Thymus (tissue), 14 donors: ENCODE measurements at places on chromosomes 1 and 21.

- H3K4me1 ChIP-seq: no peaks in the 10 kb centered on the region
- no peak for DNase-seq
- no peaks in the 10 kb centered on the region for H3K36me3 ChIP-seq
- no peak overlapping the region for H3K27ac ChIP-seq
- no peak overlapping the region for H3K4me3 ChIP-seq
Measured at GRCh38 chr21:35873441-35873840, 186.9 kb downstream of the SETD4 start.

GRCh38 chr1:55848906-55849305, 633.7 kb upstream of the USP24 start:
- no peaks in the 10 kb centered on the region for H3K36me3 ChIP-seq
- H3K27ac ChIP-seq: no peak overlapping the region
- H3K4me1 ChIP-seq: no peaks in the 10 kb centered on the region
- no peak for DNase-seq
- no peak overlapping the region for H3K4me3 ChIP-seq
- H3K27me3 ChIP-seq: no peaks in the 10 kb centered on the region

DNA sequence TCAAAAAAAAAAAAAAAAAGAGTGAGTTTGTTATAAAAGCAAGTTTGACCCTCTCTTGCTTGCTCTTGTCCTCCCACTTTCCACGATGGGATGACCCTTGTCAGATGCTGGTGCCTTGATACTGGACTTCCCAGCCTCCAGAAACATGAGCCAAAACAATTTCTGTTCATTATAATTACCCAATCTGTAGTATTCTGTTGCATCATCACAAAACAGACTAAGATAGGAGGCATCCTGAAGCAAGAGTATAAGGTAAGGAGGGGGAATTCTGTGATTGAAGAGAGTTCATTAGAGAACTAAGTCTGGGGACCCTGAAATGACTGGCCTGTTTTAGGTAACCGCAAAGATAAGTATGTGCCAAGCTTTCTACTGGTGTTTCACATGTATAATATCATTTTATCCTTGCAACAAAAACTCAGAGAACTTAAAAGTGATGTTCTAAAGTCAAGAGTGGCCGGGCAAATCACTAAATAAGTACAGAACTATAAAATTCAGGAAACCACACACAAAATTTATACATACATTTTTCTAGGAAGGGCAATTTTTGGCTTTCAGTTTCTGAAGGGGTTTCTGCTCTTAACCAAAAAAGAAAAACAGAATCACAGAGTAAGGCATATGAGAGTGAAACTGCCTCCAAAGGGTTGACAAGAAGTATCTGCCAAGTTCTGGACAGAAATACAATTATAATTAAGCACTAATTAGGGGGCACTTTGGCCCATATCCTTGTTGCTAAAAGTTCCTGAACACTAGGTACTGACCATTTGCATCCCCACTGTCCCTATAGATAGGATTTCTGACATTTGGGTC, 14.0 kb downstream of the DNALI1 start:
- no peaks in the 10 kb centered on the region for H3K27me3 ChIP-seq
- H3K27ac ChIP-seq: no peak overlapping the region
- H3K4me1 ChIP-seq: no peaks in the 10 kb centered on the region
- DNase-seq: no peak
- H3K4me3 ChIP-seq: no peak overlapping the region

GRCh38 chr1:172559572-172560210, 26.7 kb downstream of the SUCO start:
- no peaks in the 10 kb centered on the region for H3K27me3 ChIP-seq
- peaks cover 44% of the 10 kb centered on the region for H3K36me3 ChIP-seq
- H3K4me1 ChIP-seq: no peaks in the 10 kb centered on the region

DNA sequence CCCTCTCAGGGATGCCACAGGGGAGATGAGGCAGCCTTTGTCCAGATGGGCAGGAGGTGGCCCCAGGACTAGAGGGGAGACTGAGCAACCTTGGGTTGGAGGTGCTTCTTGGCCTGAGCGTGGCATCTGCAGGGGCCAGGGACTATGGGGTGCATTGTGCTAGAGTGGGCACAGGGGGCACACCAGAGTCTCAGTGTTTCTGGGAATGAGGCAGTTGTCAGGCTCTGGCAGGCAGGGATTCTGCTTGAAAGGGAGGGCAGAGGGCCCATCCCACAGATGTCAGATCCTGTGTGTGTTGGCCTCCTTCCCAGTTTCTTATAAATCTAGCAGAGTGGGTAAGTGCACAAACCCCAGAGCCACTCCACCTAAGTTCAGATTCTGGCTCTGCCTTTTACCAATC, 13.7 kb downstream of the LGR6 start:
- DNase-seq: no peak
- no peaks in the 10 kb centered on the region for H3K36me3 ChIP-seq
- H3K4me1 ChIP-seq: no peaks in the 10 kb centered on the region

- DNase-seq: no peak
Measured at GRCh38 chr1:172351754-172352161, 68.7 kb upstream of the C1orf105 start.

GRCh38 chr1:242568666-242569065, 44.2 kb upstream of the PLD5 start:
- no peak overlapping the region for H3K27ac ChIP-seq
- DNase-seq: no peak
- H3K27me3 ChIP-seq: no peaks in the 10 kb centered on the region
- H3K4me1 ChIP-seq: no peaks in the 10 kb centered on the region
- no peaks in the 10 kb centered on the region for H3K36me3 ChIP-seq
- no peak overlapping the region for H3K4me3 ChIP-seq

GRCh38 chr1:50719126-50719525, 240.9 kb downstream of the FAF1 start:
- DNase-seq: no peak
- H3K36me3 ChIP-seq: peaks cover 6% of the 10 kb centered on the region
- no peak overlapping the region for H3K4me3 ChIP-seq
- no peaks in the 10 kb centered on the region for H3K4me1 ChIP-seq

- H3K36me3 ChIP-seq: no peaks in the 10 kb centered on the region
- no peak overlapping the region for H3K27ac ChIP-seq
- no peaks in the 10 kb centered on the region for H3K27me3 ChIP-seq
- DNase-seq: no peak
- H3K4me3 ChIP-seq: no peak overlapping the region
Measured at GRCh38 chr1:164765557-164765956, 206.6 kb downstream of the PBX1 start.

GRCh38 chr1:204286315-204286714, 72.5 kb upstream of the GOLT1A start:
- H3K27ac ChIP-seq: peak overlapping the region; percentile 55
- no peak overlapping the region for H3K4me3 ChIP-seq
- peaks cover 4% of the 10 kb centered on the region for H3K27me3 ChIP-seq
- no peaks in the 10 kb centered on the region for H3K36me3 ChIP-seq
- H3K4me1 ChIP-seq: peaks cover 10% of the 10 kb centered on the region
- no peak for DNase-seq

GRCh38 chr1:45658171-45658570, 28.2 kb downstream of the GPBP1L1 start:
- H3K27ac ChIP-seq: no peak overlapping the region
- no peaks in the 10 kb centered on the region for H3K27me3 ChIP-seq
- no peak overlapping the region for H3K4me3 ChIP-seq
- H3K4me1 ChIP-seq: no peaks in the 10 kb centered on the region

GRCh38 chr1:161791904-161792655, 26.0 kb downstream of the ATF6 start:
- no peak for DNase-seq
- H3K36me3 ChIP-seq: peaks cover 43% of the 10 kb centered on the region
- no peak overlapping the region for H3K27ac ChIP-seq
- no peaks in the 10 kb centered on the region for H3K27me3 ChIP-seq
- H3K4me3 ChIP-seq: no peak overlapping the region

GRCh38 chr1:53334781-53335180, 6.9 kb upstream of the LRP8 start:
- DNase-seq: no peak
- H3K36me3 ChIP-seq: no peaks in the 10 kb centered on the region
- no peaks in the 10 kb centered on the region for H3K27me3 ChIP-seq
- H3K4me3 ChIP-seq: no peak overlapping the region

DNA sequence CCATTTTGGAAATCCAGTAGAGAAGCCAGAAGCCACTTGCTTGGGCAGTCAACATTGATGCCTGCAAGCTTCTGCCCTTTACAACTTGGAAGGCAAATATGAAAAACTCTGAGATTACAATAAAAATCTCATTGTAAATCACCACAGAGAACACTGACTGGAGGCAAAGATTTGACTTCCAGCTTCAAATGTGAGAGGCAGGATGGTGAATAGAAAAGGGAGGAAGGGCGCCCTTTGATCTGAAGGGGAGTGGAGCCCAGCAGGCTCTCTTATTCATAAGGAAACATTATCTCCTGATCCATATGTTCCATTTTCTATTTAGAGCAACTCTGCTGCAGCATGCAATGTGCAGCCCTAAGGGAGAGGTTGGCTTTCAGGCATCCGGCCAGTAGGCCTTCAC, 348.3 kb downstream of the AJAP1 start:
- H3K27me3 ChIP-seq: no peaks in the 10 kb centered on the region
- no peaks in the 10 kb centered on the region for H3K4me1 ChIP-seq
- DNase-seq: no peak
- H3K27ac ChIP-seq: no peak overlapping the region
- no peaks in the 10 kb centered on the region for H3K36me3 ChIP-seq

DNA sequence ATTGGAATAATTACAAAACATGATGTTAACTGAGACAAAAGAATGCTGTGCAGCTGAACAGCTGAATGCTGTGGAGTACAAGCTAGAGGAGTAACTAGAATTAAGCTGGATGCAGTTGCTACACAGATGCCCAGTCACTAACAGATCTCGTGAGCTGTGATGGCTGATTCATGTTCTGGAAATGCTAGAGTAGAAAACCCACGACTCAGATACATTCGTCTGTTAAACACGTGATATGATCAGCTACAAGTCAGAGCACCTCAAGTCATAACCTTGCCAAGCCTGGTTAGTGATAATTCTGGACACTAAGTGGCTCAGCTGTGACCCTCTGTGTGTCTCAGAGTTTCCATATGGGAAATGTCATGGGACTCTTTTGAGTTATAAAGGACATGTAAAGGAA, 89.7 kb upstream of the ESRRG start:
- no peak overlapping the region for H3K4me3 ChIP-seq
- H3K4me1 ChIP-seq: peaks cover 3% of the 10 kb centered on the region
- H3K27me3 ChIP-seq: no peaks in the 10 kb centered on the region
- no peak for DNase-seq

DNA sequence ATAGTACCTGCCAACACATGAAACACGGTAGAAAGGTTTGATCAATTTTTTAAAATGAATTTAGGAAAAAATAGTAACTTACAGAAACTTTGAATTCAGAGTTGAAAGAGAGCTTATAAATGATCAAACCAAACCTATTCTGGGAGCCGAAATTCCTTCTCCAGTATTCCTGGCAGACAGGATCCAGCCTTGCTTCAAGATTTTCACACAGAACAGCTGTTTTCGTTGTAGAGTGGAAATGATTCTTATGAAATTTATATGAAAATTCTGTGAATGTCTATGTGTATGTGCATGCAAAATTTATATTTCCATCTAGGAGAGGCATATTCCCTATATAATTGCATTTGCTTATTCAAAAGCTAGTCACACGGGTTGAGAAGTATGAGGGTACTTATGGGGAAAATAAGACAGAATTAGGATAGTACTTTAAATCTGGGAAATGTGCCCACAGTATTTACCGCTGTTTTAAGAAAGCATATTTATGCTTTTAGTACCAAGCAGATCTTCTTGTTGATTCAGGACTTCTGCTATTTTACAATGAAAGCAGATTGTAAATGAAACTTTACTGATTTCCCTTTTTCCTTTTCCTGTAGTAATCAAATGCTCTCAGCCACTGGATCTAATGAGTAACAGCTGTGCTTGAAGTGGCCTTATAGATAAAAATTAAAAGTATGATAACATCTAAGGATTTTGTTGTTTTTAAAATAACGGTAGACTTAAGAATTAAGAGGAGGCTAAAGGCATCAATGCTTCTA, 30.4 kb downstream of the PRRX1 start:
- H3K4me3 ChIP-seq: no peak overlapping the region
- no peaks in the 10 kb centered on the region for H3K36me3 ChIP-seq
- no peaks in the 10 kb centered on the region for H3K4me1 ChIP-seq

- no peak overlapping the region for H3K4me3 ChIP-seq
- no peaks in the 10 kb centered on the region for H3K27me3 ChIP-seq
- peak; percentile 26 for DNase-seq
- H3K27ac ChIP-seq: peak overlapping the region; percentile 54
Measured at GRCh38 chr1:91804546-91805023, 81.4 kb downstream of the TGFBR3 start.

GRCh38 chr1:1593834-1594601, 5.9 kb downstream of the FNDC10 start:
- peaks cover 55% of the 10 kb centered on the region for H3K27me3 ChIP-seq
- no peak overlapping the region for H3K4me3 ChIP-seq
- no peaks in the 10 kb centered on the region for H3K4me1 ChIP-seq
- no peak overlapping the region for H3K27ac ChIP-seq
- H3K36me3 ChIP-seq: no peaks in the 10 kb centered on the region

DNA sequence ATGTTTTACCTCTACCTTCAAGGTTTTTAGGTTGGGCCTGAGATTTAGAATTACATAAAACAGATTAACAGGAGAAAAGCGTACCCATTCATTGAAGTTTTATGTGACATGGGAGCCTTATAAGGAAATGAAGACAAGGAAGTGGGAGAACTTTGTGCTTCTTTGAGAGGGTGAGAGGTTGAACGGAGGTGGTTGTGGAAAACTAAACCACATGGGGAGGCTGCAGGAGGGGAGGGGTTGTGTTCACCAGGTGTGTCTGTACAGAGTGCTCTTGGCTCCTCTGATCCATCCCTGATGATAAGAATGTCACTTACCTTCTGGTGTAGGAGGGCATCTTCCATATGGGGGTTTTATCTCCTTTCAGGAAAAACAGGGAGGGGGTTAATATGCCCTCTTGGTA, 2.7 kb downstream of the SLX9 start:
- H3K27me3 ChIP-seq: no peaks in the 10 kb centered on the region
- no peak overlapping the region for H3K4me3 ChIP-seq
- H3K4me1 ChIP-seq: peaks cover 40% of the 10 kb centered on the region
- peaks cover 40% of the 10 kb centered on the region for H3K36me3 ChIP-seq

DNA sequence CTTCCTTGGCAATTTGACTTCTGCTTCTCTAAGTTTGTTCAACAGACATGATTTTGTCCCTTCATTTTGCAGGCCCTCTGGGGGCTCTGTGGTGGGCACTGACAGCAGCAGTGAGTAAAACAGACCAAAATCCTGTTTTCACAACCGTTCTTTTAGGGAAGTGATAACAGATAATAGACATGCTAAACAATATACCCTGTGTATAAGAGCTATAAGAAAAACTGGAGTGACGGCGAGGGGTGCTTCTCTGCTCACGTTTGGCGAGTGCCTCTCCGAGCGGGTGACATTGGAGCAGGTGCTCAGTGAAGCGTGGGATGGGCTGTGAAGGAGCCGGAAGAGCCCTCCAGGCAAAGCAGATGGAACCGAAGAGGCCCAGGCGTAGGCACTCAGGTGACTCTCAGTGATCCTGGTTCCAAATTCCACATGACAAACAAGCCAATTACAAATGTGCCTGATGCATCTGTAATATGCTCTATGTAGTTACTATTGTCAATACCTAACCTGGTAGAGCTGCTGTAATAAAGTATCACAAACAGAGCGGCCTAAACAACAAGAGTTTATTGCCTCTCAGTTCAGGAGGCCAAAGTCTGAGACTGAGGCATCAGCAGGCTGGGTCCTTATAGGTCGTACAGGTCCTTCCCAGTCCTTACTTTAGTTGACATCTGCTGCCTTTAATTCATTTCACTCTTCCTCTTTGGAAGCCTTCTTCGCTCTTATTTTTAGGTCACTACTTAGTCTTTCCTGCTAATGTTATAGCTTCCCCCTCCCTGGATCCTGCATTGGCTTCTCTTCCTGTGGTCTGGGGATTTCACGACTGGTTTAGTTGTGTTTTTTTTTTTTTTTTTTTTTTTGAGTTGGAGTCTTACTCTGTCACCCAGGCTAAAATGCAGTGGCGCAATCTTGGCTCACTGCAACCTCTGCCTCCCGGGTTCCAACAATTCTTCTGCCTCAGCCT, 20.1 kb downstream of the OR2B11 start:
- H3K36me3 ChIP-seq: no peaks in the 10 kb centered on the region
- no peaks in the 10 kb centered on the region for H3K27me3 ChIP-seq
- DNase-seq: no peak
- H3K27ac ChIP-seq: no peak overlapping the region
